ENCODE measurements at places on chromosomes 16 and 17. TPM values are rescaled to one million over a fixed set of nuclear protein-coding genes. Genes with fewer than 3 reads are reported as not detected.

GRCh38 chr17:32609085-32609484 is 122.3 kb downstream of the CDK5R1 start:
- no peak for DNase-seq

- DNase-seq, result no peak
These were observed 11.7 kb downstream of the C17orf67 start for GRCh38 chr17:56821847-56822534.

DNA sequence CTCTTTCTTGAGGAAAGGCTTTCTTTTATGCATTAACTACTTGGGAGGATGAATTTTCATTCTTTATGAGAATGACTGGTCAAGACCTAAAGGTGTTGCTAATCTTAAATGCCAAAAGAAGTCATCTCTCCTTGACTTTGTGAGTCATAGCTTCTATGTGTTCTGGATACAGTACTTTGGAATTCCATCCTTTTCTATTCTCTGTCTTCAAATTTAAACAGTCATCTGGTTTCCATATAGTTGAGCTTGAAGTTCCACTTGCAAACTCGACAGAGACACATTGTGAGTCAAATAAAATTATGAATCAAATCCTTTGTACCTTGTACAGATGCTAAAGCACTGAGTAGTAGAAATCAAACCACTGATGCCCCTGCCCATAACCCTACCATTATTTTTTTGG is 271.9 kb upstream of the PMFBP1 start:
- DNase-seq, result no peak

DNA sequence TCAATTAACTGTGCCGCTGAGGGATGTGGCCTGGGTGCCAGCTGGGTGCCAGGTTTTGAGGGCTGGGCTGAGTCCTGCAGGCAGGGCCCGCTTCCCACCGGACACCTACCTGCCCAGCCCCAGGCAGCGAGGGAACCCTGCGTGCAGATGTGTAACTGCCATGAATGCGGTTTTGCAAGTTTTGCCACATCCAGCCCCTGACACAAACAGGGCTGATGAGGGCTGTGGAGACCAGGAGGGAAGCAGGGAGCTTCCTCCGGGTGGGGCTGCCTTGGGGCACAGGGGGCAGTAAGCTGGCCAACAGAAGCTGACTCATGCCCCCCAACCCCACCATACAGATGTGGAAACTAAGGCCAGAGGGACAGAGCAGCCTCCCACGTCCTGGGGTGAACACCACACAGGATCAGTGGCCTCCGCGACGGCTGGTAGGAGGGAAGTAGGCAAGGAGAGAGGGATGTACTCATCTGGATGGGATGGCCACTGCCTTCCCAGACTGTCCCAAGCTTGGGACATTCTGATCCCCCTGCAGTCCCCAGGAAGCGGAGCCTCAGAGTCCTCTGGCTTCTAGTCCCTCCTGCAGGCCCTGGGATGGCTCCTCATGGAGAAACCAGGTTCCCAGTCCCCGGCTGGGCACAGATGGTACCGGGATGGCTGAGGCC is 1.6 kb downstream of the UBALD1 start:
- no peak for DNase-seq

DNA sequence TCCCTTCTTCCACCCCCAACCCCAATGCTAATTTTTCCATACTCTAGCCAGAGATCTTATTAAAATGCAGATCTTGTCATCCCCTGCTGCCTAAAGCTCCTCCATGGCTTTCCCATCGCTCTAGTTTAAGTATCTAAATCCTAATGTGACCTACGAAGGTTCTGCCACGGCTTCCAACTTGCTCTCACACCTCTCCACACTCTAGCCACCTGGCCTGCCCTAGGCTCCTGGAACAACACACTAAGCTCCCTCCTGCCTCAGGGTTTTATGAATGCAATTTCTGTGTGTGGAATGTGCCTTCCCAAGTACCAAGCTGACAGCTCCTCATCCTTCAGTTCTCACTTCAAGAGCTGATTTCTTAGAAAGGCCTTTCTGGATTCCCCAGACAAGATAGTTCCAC is 16.6 kb downstream of the NXPH3 start:
- no peak for DNase-seq

DNA sequence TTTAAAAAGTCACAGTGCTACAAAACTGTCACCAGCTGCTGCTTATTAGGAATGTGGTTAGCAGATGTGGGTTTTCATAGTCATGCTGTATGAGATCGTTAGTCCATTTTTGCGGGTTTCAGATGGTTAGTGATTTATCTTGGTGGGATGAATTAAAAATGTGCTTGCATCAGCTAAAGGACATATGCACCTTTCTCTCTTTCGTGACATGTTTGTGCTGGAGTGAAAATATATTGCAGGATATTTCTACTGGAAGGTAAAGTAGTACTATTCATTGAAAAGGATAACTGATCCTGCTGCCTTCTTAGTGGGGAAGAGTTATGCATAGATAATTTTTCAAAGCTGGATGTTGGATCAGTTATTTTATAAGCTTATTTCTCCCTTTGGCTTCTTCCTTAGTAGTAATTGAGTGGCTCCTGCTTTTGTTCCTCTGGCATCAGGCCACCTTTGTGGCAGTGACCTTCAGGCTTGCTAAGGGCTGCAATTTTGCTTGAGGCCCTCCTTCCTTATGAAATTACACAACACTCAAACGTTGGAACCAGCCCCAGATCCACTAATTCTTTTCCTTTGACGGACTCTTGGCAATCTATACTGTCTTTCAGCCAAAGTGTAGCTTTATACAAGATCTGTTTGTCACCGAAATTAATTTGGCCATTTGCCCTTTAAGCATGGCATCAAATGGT is 7.5 kb upstream of the SNTB2 start:
- peak; percentile 81 for DNase-seq

Gene PRSS22
- 0.36 TPM for total RNA-seq

Gene FAM83G
- 1.8 TPM for total RNA-seq

Gene SLC4A1
- 47.6 TPM for total RNA-seq
